NCI-H748 treated with DMSO at 0.1 percent for 48 hours (cell line): ENCODE measurements at places on chromosomes 16 and 17.

DNA sequence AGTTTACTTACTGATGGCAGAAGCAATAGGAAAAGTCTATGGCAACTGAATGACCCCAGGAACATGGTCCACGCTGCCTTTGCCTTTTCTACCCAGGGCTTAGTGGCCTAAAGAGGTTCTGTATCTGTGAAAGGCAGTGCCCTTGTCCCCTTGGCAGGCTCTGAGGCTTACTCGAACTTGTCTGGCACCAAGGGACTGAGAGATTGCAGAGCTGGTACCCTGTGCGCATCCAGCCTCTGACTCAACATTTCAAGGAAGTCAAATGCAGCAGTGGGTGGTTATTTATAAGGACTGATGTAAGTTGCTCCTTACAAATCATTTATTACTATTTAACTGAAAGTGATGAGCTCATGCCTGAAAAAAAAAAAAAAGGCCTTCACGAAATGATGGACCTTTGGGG lies 299.9 kb upstream of the MYOCD start:
- DNase-seq = no peak

DNA sequence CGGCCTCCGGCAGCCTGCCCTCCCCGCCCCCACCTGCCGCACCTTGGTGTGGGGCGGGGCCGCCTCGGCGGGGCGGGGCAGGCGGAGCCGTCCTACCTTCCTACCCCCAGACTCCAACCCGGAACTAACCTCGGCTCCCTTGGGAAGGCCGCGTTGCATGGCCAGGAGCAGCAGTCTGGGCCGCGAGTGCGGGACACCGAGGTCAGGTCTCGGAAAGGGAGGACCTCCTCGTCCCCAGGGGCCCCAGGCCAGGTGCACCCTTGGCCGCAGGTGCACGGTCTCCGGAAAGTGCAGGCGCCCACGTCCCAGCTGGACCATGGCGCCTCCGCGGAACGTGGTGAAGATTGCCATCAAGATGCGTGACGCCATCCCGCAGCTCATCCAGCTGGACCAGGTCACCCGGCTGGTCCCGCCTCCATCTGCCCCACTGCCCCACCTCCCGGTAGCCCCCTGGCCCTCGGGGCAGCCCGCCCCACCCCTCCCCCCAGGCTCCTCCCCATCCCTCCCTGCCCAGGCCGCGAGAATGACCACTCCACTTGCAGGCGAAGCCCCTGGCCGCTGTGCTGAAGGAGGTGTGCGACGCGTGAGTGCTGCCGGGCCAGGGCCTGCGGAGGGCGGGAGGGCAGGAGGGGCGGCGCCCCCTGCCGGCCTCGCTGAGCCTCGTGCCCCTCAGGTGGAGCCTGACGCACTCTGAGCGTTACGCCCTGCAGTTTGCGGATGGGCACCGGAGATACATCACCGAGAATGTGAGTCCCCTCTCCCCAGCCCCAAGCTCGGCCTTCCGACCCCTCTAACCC lies at the start of gene ELMO3:
ELMO3 (plus strand) TSS at position 121 of the 797 bp plus-strand sequence; CDS start at position 317, 196 bp downstream.
- peak; percentile 43 for DNase-seq

DNA sequence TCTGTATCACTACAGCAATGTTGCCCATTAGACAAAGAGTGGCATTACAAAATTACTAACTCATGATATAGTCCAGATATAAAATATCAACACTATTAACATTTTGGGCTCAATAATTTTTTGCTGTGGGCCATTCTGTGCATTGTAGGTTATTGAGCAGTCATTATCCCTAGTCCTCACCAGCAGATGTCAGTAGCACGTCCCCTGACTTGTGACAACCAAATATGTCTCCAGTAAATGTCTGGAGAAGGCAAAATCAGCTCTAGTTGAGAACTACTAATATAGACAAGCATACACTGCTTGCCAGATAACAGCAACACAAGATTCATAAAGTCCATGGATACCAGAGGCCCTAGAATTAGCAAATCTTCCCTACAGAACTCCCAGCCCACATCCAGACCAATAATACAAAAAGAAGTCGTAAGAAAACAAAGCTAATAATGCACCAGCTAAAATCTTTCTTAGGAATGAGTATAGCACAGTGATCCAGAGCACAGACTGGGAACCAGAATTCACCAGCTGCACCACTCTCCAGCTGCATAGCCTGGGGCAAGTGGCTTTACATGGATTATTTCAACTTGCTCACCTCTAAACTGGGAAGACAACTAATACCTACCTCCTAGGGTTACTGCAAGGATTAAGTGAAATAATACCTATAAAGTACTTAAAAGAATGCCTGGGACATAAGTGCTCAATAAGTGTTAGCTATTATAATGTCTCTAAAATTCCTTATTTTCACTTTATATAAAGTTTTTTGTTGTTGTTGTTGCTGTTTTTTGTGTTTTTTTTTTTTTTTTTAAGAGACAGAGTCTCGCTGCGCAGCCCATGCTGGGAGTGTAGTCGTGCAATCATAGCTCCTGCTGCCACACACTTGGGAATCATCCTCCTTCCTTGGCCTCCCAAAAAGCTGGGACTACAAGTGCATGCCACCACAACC lies 23.7 kb downstream of the HELZ start:
- no peak for DNase-seq

DNA sequence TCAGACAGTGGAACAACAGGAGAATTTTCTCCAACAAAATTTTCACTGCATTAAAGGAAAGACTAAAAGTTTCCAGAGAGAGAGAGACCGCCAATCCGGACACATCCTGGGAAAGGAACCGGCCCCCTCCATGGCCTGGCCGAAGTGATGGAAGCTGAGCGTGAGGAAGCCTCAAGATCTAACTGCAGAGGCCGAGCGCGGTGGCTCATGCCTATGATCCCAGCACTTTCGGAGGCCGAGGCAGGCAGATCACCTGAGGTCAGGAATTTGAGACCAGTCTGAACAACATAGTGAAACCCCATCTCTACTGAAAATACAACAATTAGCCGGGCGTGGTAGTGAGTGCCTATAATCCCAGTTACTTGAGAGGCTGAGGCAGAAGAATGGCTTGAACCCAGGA lies 3.9 kb downstream of the CTRB2 start:
- no peak for DNase-seq

- DNase-seq = no peak
Observed at GRCh38 chr16:73672135-73672534, 624.2 kb upstream of the ZFHX3 start.

- DNase-seq = no peak
Observed at GRCh38 chr17:55639096-55639495, 83.6 kb downstream of the TMEM100 start.

DNA sequence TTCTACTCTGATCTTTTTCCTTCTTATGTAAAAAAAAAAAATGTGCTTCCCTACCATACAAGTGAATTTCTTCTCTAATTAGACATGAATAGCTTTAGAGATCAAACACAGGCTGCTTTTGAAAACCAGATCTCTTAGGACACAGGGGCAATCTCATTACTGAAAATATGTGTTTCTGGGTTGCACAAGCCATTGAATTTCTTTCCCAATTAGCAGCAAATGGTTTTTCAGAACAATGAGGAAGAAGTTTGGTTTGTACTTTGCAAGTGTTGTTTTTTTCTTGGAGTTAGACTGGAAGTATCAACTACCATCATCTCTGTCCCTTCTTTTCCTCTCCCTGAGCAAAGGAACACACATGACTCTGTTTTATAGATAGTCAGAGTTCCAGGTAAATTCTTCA lies 5.6 kb upstream of the ANKS4B start:
- no peak for DNase-seq

- DNase-seq = no peak
Observed at GRCh38 chr17:39099663-39100286, 51.7 kb downstream of the PLXDC1 start.

GRCh38 chr17:45316434-45317110 lies at the start of gene MAP3K14:
Gene MAP3K14, minus strand, starts transcription at chr17:45317020. Its CDS starts 26,275 bp downstream, at chr17:45290745.
- DNase-seq = peak; percentile 32

GRCh38 chr17:79078476-79079190 lies 4.0 kb downstream of the ENGASE start:
- DNase-seq = no peak

DNA sequence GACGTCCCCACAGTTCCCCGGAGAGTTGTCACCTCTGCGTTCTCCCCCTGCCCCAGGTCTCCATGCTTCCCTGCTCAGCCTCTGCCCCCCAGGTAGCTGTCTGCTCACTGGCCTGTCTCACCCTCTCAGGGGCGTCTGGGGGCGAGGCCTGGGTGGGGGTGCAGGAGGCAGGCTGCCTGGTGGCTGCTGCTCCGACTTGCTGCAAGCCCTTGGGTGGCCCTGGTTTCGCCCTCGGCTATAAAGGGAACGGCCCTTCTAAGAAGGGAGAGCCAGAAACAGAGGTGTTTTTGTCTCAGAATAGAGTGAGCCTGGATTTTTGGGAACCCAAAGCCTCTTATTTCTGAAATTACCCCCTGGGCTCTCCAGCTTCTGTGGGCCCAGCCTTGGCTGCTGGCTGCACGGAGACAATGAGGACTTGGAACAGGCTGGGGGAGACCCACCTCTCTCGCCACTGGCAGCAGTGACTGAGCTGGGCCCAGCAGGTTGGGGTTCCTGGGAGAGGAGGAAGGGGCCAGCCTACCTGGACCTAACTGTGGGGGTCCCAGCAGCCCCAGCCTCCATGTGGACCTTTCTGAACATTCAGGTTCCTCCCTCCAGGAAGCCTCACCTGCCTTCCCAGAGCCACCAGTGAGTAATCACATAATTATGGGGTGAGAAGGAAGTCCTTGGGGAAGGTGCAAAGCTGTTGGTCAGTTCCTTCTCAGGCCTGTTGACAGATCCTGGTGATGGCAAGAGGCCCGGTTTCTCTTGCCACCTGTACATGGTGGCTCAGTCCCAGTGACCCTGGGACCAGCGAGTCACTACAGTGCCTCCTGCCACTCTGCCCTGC lies 15.5 kb upstream of the SPNS2 start:
- DNase-seq = no peak

- DNase-seq = no peak
Observed at GRCh38 chr16:66566051-66566901, at the start of gene CMTM1. Gene CMTM1, plus strand, starts transcription at chr16:66566439. Its CDS starts 75 bp downstream, at chr16:66566514.

DNA sequence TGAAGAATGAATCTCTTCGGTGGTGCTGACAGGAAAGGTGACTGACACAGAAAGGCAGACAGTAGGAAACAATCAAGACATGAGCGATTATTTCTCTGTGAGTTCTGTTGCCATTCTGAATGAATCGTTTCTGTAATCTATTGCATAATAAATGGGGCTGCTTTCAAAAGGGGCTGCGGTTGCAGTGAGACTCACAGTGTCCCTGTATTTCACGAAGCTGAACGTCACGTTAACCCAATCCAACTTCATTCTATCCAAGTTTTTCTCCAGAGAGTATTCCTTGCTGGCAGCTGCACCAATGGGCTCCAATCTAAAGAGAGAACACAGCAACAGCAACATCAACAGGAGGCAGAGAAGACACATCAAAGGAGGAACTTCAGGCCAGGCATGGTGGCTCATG lies 75.4 kb downstream of the DNAH3 start:
- DNase-seq = no peak

GRCh38 chr16:83940630-83941378 lies 12.2 kb upstream of the OSGIN1 start:
- peak; percentile 1 for DNase-seq

GRCh38 chr17:10072556-10073425 lies 125.6 kb downstream of the GAS7 start:
- no peak for DNase-seq

- DNase-seq = no peak
Observed at GRCh38 chr16:6694636-6695035, 638.0 kb upstream of the RBFOX1 start.

- peak; percentile 25 for DNase-seq
Observed at GRCh38 chr17:71444078-71444477, 676.7 kb upstream of the SOX9 start.
